CD4-positive, alpha-beta T cell treated with Interleukin-12 subunit alpha and Interleukin-12 subunit beta, for 1 hour (primary cell): ENCODE measurements at places on chromosomes 12 and 14.
A peak's percentile ranks its signal among the peaks of the same experiment; 100 is the strongest.

- DNase-seq = no peak
Observed at GRCh38 chr12:126147321-126147720, 1082.1 kb downstream of the AACS start.

GRCh38 chr14:90349739-90350138 lies 18.0 kb upstream of the NRDE2 start:
- no peak for DNase-seq

- no peak for DNase-seq
Observed at GRCh38 chr14:95341115-95341514, 21.4 kb upstream of the CLMN start.

GRCh38 chr12:65432651-65433050 lies 154.2 kb downstream of the MSRB3 start:
- DNase-seq = no peak

DNA sequence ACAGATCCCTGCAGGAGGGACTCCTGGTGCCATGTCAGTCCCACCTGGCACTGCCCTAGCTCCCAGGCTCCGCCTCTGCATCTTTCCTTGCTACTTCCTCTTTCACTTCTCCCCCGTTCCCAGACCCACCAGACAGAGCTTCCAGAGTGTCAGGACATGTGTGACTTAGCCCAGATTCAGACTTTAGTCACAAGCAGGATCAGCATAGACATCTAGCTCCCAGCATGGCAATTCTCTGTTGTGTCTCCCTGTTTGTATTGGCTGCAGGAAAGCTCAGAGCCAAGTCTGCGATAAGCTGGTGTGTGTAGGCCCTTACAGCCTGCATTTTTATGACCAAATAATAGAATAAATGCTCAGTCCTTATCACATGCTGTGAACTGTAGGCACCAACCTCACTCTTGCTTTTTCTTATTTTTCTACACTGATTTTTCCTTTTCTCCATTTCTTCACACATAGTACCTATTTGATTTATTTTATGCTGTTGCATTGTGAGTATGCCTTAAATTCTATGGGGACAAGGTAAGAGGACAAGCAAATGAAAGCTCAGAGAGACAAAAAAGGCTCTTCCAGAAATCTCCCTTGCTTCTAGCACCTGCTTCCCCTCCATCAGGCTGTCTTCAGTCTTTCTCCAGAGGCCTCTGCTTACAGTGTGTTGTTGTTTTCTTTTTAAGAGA lies 5.9 kb downstream of the DHRS2 start:
- DNase-seq = no peak

- DNase-seq = no peak
Observed at GRCh38 chr14:70919774-70920173, 12.5 kb downstream of the PCNX1 start.

DNA sequence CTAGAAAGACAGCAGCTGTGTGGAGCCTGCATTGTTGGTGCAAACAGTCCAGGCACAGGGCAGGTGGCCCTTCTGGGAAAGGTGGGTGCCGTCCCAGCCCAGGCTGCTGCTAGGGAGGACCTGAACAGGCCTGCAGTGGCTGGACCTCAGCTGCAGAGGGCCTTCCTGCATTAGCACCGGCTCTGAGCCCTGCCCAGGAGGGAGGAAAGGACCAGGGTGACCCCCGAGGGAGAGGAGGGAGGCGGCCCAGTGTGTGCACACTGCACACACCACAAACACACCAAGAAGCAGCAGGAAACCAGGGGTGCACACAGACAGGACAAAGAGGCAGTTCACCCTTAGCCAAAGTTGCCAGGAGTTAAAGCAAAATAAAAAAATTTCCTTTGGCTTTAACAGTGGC lies 8.0 kb upstream of the PGAM5 start:
- DNase-seq = no peak

GRCh38 chr14:34667007-34667406 lies 37.1 kb upstream of the SNX6 start:
- no peak for DNase-seq

DNA sequence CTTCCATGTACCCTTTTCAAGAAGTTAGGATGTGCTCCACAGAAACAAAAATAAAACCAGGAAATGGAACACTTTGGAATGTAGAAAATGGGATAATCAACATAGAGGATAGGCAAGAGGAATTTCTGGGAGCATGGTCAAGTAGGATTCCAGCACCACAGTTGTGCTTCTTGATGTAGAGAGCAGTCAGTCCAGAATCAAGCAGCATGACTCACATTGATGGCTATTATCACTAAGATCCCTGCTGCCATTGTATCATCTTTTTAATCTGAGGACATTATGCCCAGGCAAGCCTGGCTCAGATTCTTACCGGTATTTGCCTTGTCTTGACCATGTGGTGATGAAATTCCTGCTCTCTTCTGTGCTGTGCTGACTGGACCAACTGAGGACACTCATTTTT lies 5.7 kb downstream of the ETFRF1 start:
- DNase-seq = no peak

DNA sequence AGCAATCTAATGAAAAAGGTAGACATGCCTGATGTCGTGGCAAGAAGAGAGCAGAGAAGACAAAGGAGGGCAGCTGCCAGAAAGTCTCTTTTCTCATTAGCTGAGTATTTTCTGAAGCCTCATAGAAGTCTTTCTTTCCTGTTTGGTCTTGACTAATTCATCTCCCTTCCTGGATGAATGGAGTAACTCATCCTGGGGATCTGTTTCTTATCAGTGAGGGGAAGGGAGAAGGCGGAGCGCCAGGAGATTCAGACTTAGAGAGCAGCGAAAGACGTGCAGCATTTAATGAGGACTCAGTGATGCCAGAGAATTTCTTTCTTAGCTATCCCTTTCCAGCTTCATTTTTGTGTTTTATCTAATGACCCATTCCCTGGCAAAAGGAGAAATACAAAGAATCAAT lies 89.4 kb downstream of the SLC15A4 start:
- DNase-seq = no peak

- DNase-seq = no peak
Observed at GRCh38 chr12:7892186-7892980, 19.7 kb upstream of the SLC2A14 start.

GRCh38 chr14:101198398-101199027 lies 295.0 kb upstream of the RTL1 start:
- no peak for DNase-seq

- peak; percentile 96 for DNase-seq
Observed at GRCh38 chr14:45253070-45253753, at the start of gene MIS18BP1. MIS18BP1 (minus strand) TSS chr14:45253202; CDS start chr14:45247286, 5,916 bp downstream.

DNA sequence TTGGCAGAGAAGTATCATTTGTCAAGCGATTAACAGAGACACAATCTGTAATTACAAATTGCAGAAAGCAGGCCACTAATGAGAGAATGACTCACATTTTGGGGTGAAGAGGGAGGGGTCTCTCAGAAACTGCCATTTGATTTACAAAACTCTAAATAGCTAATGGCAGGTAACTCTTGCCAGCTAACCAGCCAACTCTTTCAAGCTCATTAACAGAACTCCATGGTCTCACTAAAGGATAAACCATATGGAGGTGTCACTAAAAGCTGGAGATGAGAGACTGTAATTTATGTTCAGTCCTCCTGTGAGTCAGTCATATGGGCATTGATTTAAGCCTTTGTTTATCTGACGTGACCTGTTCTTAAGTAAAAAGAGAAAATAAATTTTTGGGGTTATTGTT lies 336.4 kb downstream of the FOXG1 start:
- DNase-seq = no peak

DNA sequence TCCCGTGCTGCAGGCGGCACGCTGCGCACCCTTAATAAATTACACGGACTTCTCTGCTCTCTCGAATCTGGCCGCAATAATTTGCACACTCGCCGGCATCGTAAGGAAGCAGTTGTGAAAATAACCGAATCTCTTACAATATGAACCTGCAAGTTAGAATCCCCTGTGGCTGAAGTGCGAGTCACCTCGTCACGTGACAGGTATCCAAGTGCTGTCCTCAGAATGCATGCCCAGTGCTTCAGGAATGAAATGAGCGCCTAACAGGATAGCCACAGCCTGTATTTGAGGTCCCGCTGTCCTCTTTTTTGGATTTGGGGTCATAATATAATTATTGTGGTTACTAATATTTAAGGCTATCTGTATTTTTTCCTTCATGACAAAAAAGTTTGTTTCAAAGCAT lies 82.0 kb downstream of the VWF start:
- DNase-seq = no peak

DNA sequence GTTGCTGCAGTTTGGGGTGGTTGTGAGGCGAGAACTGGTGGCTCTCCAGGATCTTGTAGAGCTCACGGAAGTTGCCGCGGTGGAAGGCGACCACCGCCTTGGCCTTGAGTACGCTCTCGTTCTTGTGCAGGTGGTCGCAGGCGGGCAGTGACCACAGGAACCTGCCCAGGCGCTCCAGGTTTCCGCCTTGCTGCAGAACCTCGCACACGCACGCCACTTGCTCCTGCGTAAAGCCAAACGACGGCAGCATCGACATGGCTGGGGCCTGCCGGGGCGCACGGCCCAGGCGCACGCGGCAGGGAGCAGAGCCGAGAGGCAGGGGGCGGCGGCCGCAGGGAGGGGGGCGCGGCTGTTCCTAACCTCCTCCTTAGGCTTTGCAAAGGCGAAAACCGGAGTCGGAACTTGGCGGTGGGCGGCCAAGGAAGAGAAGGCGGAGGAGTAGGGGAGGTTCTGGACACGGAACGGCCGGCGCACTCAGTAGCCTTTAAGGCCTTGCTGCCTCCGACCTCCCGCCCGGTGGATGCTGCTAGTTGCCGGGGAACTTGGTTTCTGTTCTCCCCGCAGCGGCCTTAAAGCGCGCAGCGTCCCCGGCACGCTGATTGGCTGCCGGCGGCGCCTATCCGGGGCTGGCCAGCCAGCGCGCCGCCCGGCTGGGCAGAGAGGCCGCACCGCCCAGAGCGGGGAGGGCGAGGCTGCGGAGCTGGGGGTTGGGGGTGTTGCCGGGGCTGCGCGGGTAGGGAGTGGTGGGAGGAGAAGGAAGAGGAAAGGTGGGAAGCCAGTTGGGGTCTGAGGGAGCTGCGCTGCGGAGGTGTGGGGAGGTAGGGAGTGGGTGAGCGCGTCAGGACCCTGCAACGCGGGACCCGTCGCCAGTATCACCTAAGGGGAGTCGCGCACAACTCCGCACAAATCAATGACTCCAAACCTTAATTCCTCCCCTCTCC lies at the start of gene SIX1:
TSS of gene SIX1 (minus strand) at position 544 of the 941 bp plus-strand sequence. CDS start at position 256, 288 bp downstream.
- peak; percentile 10 for DNase-seq

DNA sequence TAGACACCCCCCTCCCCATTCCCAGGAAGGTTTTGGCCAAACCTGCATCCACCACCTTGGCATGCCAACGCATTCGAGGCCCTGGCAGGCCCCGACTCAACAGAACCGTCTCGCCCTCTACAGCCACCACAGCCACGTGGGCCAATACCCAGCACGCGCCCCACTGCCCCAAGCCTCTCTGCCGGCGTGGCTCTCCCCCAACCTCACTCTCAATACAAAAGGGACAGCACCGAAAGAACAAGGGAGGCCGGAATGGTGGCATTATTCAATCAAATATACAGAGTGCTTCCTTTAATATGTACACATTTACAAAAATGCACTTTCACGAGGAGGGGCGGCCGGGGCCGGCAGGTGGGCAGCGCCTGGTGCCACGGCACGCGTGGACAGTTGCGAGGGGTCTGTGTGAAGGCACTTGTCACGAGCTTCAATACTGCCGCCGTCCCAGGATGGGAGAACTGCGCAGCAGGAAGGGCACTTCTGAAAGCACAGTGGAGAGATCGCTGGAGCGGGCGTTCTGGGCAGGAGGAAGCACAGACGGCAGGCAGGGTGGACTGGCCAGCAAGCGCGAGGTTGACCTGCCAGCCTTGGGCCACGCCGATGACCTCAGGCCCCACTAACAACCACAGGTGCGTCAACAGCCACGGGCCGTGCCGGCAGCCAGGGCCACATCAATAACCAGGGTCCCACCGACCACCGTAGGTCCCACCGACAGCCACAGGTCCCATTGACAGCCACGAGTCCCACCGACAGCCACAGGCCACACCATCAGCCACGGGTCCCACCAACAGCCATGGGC lies 26.9 kb downstream of the JAG2 start:
- DNase-seq = no peak

- DNase-seq = no peak
Observed at GRCh38 chr14:105483300-105484068, 3.2 kb upstream of the CRIP1 start.

DNA sequence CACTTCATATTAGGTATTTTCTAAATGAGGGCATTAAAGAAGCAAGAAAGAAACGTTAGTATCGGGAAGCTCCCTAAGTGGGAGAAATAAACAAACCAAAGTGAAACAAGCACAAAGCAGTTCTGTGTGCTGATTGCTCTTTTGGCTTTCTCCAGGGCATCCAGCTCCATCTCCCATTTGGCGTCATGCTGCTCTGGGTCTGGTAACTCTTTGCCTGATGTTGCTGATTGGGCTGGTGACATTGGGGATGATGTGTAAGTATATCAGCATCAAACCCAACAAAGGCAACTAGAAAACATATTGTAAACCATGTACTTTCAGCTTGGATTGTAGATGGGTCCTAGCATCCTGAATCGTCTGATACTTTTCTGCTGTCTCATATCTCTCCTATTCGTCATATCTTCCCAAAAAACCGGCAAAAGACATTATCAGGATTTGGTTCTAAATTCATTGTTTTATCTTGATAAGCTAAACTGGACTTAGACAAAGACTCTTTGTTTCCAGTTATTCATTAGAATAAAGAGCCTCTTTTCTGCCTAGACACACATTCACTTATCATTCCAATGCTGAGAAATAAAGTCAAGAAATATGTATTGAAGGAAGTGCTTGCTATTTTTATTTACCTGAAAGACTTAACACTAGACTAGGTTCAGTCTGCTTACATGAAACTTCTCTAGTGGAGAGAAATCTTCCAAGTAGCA lies 2.4 kb downstream of the CLEC12B start:
- no peak for DNase-seq

DNA sequence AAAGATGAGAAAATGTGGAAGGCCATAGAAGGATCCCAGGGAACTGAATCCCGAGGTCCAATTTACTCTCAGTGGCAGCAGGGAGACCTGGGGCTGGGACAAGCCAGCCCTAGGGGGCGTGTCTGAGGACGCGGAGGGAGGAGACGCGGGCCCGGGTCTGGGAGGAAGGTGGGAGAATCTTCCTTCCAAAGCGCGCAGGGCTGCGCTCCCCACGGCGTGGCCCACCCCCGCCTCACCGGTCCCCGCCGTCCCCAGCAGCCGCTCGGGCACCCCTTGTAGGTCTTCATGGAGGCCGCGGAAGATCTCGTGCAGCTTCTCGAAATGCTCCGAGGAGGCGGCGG lies 323 bp downstream of the VTI1B start:
- DNase-seq = peak; percentile 54

- peak; percentile 77 for DNase-seq
Observed at GRCh38 chr14:104708606-104709268, 15.3 kb upstream of the ADSS1 start.

DNA sequence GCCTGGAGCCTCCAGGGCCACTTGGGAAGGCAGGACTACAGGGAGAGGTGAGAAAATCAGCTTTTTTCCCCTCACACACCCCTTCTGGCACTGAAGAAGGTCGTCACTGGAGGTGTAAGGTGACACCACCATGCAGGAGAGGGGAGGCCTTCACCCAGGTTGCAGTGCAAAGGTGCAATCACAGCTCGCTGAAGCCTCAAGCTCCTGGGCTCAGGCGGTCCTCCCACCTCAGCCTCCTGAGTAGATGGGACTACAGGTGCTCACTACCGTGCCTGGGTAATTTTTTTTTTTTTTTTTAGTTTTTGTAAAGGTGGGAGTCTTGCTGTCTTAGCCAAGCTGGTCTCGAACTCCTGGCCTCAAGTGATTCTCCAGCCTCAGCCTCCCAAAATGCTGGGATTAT lies 93.6 kb downstream of the TNFAIP2 start:
- no peak for DNase-seq

- peak; percentile 30 for DNase-seq
Observed at GRCh38 chr14:68824517-68825347, 31.9 kb upstream of the ZFP36L1 start.

GRCh38 chr12:27453421-27453820 lies 6.9 kb downstream of the SMCO2 start:
- DNase-seq = no peak
